RWPE2 (cell line): ENCODE measurements at places on chromosomes 6 and 20.

DNA sequence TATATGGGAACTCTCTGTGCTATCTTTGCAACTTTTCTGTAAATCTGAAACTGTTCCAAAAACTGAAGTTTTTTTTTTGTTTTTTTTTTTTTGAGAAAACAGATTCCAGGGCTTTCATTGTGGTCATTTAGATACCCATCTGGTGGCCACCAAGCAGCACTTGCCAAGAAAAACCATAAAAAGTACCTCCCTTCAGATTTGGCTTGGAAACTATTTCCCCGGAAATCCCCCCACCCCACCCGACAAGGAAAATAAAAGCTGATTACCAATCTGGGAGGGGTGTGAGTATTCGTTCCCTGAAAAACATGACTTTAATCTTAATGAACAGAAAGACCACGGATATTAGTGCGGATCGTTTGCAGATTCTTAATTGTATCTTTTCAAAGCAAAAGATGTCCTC is 1.9 kb downstream of the NFATC2 start:
- DNase-seq: no peak

GRCh38 chr6:101268541-101268940 is 125.0 kb upstream of the GRIK2 start:
- no peak for DNase-seq

DNA sequence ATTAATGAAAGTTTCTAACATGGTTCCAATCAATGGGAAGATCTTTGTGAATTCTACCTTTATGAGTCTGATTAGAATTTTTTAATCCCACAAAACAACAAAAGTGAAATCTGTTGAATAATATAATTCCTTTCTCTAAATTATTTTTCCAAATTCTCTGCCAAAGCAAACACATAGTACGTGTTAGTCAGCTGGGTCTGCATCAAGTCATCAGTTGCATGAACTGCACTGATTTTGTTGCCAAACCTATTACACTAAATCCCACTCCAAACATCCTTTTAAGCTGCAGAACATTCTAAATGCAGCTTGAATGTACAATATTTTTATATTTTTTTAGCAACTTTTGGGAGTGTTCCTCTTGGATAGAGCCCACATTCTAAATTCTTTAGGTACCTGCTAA is 199.0 kb upstream of the HSF2 start:
- DNase-seq: no peak

DNA sequence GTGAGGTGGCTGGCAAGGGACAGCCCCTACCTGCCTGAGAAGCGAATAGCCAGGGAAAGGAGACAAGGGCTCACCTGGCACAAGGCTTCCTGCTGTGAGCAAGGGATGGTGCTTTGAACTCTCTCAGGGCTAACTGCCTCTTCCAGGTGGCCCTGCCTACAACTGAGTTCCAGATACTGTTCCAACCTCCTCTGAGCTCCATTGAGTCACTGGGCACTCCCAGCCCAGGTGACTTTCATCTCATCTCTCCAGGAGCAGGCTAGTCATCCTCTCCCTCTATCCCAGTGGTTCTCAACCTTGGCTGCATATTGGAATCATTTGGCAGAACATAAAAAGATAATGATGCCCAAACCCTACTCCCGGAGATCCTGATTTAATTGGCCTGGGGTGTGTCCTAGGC is 374.0 kb upstream of the ZFP64 start:
- DNase-seq: no peak

- DNase-seq: no peak
Observed at GRCh38 chr20:17936761-17937732, 31.5 kb downstream of the SNX5 start.

- DNase-seq: no peak
Observed at GRCh38 chr20:50359607-50360217, 150.5 kb upstream of the PTPN1 start.

DNA sequence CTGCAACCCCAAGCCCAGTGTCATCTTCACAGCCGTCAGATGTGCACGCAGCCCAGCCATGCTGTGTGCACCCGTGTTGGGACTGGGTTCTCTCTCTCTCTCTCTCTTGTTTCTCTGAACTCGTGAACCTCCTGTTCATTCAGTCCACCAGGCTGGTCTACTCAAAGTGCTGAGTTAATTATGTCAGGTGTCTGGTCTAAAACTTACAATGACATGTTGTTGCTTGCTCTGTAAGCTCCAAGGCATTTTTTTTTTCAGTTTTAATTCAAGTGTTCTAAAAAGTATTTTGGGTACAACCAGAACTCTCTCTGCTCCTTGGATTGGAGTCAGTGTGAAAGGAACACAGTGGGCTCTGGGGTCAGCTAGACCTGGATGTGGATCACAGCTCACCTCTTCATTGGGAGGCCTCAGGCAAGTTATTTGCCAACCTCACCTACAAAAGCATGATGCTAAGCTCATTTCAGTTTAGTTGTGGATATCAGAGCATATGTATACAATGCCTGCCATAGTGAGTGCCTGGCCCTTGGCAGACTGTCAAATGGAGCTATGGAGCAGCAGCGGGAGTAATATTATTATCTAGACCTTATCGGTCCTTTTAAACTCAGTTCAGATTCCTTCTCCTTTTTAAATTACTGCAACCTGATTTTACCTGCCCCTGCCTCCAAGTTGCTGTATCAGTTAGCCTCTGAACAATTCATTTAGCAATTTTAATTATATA is 59.5 kb downstream of the PLEKHG1 start:
- DNase-seq: no peak

DNA sequence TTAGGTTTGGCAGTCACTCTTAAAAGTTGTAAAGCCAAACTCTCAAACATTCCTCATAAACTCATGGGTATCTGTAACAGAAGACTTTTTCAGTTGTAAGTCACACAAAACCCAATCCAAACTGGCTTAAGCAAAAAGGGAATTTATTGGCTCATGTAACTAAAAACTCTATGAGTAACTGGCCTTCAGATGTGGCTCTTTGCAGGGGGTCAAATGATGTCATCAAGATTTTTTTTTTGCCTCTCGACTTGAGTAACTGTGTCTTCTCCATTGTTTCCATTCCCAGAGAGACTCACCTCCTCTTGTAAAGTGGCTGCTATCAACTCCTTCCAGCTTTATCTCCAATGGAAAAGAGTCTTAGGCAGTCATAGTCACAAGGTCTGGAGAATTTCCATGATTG is 645.0 kb downstream of the DHX35 start:
- DNase-seq: no peak

- no peak for DNase-seq
Observed at GRCh38 chr6:156219973-156220372, 557.2 kb upstream of the ARID1B start.

- DNase-seq: no peak
Observed at GRCh38 chr6:51865176-51865575, 222.2 kb downstream of the PKHD1 start.

DNA sequence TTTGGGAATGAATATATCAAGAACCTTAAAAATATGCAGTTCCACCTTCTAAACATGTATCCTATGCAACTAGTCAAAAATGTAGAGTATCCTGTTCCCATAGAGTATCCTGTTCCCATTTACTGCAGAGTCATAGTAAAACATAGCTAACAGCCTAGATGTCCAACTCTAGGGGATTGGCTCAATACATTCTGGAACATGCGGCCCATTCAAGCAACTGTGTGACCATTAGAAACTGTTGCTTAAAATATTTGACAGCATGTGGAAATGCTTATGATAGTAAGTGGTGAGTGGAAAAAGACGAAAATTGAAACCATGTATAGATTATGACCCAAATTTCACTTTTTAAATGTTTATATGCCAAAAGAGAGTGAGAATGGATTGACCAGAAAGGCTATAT is 11.2 kb downstream of the FOXP4 start:
- no peak for DNase-seq

DNA sequence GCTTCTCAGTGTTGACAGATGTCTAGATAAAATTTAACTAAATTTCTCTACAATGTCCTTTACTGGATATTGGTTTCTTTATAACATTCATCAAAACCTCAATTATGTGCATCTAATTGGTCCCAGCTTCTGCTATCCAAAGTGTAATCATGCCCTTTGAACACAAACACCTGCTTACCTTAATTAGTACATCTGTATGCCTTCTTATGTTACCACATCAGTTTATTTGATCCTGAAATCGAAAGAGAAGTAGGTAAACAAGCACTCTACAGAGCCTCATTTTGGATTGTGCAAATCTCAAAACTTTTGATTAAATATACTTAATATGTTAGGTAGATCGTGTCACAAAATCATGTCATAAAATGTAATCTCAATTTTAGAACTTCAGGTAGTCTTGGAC is 36.5 kb downstream of the TAB2 start:
- no peak for DNase-seq

DNA sequence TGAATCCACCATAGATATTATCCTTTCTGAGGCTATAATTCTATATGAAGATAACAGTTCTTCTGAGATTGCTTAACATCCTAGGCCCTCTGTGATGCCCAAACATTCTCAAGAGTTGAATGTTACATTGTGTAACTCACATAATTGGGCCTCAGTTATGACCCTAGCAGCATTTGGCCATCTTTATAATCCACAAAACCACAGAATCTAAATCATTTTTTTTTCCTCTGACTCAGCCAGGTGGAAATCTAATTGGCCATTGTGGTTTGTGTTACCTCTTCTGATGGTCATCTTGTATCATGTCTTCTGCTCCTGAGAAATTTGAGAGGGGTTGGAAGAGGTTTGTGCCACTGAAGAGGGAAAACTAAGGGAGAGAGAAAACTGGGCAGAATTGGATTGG is 99.5 kb downstream of the LINC00237 start:
- DNase-seq: no peak

DNA sequence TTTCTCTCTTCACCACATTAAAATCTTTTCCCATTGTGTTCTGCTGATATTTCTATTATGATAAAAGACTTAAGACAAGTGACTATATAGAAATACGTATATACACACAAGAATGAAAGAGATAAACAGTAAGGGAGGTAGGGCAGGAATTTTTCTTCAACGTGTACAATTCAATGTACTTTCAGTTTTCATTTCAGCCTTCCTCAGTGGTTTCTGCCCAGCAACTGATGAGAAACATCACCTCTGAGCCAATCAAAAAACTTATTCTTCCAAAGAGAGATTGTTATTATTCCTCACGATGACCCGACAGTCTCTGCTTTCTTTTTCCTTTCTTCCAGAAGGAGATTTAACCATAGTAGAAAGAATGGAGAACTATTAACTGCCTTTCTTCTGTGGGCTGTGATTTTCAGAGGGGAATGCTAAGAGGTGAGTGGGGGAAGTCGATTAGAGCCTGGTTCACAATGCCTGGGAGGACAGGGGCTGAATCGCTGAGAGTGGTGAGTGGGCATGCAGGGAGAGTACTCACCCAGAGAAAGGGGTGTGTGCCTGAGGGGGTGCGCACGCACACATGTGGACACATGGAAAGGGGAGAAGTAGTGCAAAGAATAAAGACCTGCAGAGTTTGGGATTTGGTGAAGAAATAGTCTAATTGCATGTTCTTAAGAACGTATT is at the start of gene BTN3A1:
BTN3A1 (plus strand) TSS at position 289 of the 672 bp plus-strand sequence. CDS start 3,289 bp downstream, outside the sequence.
- no peak for DNase-seq

- DNase-seq: no peak
Observed at GRCh38 chr6:41984623-41985022, 43.0 kb upstream of the CCND3 start.

DNA sequence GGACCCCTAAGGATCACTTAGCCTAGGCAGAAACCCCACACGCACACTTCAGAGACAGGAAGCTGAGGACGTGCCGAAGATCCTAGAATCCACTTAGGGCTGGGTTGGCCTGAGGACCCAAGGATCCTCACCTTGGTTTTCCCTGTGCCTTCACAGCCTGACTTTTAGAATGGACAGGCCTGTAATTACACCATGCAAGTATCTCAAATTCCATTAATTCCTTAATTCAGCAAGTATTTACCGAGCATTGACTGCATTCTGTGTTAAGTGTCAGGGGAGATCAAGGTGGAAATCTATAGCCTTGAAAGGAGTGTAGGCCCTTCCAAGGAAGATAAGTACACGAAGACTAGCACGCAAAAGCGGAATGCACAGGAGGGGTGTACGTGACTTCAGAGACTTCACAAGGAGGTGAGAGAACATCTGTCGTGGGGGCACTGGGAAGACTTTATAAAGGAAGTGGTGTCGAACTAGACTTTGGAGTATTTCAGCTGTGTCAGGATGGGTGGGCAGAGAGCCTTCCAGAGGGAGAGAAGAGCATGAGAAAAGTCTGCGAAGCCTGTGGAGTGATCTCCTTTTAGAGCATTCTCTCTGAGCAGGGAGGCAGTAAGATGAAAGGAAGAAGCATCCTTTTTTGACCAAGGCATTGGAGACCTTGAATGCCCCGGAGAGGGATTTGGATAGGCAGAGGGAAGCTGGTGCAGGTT is 4.0 kb downstream of the DSP start:
- DNase-seq: no peak

GRCh38 chr6:35370124-35370741 is 27.9 kb downstream of the PPARD start:
- peak; percentile 95 for DNase-seq

- no peak for DNase-seq
Observed at GRCh38 chr6:31899882-31900722, 1.8 kb downstream of the ZBTB12 start.

DNA sequence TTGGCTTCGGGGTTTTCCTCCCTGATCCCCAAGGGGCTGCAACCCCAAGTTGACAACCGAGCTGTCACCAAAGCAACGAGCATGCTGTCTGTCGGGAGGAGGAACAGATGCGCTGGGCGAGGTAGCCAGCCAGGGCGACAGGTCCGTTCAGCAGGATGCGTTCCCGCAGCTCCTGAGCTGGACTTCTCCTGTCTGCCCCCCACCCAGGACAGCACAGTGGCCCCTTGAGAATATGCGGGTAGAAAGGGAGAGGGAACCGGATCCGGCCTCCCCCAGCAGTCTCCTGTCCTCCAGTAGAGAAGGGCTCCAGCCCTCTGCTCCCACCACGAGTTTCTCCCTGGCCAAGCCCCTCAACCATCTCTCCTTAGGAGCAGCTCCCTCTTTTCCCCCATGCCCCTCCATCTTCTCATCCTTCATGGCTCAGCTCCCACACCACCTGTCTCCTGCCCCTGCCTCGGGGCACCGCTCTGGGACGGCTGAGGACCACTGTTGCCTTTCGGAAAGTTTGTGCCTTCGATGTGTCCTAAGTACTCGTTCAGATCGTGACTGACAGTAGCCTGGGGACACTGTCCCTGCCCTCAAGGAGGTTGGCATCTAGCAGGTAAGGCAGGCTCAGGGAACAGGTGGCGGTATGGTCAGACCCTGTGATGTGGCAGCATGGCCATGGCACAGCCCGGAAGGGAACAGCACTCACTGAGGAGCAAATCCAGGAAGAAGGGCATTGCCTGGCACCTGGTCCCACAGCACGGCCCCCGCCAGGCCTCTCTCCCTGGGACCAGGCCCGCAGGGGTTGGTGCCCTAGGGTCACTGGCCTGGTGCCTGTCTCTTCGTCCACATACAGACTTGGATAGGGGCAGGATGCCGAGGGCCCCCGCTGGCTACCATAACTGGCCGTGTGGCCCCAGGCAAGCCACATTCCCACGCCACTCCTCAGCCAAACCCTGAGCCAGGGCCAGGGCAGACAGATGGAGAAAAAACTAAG is 96.3 kb downstream of the ASXL1 start:
- DNase-seq: no peak

- no peak for DNase-seq
Observed at GRCh38 chr6:20198775-20199174, 13.5 kb downstream of the MBOAT1 start.

- no peak for DNase-seq
Observed at GRCh38 chr6:51241376-51241775, 422.7 kb downstream of the TFAP2B start.

GRCh38 chr6:90374201-90374600 is 77.6 kb upstream of the BACH2 start:
- no peak for DNase-seq
